ENCODE measurements at places on chromosomes 1 and 21.

DNA sequence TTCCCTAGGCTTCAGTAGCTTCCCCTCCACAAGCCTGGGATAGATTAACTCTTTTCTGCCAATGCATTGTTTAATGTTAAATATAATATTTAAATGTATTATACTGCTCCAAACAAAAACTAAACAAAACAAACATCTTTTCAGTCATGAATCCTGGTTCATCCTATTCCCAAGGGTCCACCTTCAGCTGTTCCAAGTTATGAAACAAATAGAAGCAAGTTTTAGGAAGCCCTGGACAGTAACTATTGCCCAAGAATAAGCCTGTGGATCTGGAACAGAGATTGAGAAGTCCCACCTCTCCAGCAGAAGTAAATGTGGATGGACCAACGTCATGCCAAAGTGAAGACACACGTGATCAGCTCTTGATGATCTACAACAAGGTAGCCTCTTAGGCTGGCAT, 408.1 kb downstream of the SETD4 start:
- no peak for DNase-seq

GRCh38 chr1:109356915-109357314, 40.8 kb downstream of the SORT1 start:
- no peak for DNase-seq

DNA sequence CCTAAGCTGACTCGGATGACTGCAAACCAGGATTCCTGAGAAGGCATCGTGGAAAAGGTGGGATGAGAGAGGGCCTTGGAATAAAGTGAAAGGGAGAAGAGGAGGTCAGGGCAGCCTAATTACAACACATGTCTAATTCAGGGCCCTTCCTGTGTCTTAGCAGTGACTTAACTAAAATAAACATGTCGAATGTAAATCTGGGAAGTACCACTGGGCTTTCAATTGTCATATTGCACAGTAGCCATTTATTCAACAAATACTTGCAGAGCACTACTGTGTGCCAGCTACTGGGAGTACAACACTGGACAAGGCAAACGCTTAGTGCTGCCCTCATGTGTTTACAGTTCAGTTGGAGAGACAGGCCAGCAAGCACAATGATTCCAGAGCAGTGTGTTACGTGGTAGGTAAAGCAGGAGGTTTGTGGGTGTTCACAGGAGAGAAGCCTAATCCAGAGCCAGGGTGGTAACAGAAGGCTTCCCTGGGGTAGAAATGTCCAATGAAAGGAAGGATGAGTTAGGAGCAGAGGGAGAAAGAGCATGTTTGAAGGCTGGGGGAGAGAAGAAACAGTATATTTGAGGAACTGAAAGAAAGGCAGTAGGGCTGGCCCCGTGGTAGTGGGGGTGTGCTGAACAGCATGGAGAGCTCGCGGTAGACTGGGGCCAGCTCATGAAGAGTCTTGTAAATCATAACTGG, 38.0 kb upstream of the RASAL2 start:
- DNase-seq = peak; percentile 43

DNA sequence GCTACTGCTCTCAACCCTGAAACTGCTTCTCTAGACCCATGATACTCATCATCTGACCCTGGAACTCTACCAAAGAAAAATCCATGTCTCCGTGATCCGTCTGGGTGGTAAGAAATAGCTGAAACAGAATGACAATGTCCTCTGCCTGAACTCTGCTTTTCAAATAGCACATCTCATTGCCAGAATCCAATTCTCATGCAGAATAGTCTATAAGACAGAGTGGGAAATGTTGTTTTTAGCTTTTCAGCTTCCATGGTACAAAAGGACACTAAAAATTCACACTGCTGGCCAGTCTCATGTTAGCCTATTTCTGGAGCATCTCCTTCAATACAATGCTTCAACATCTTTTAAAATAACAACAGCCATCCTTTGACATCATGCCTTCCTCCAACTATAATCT, 1355.8 kb upstream of the PRMT6 start:
- DNase-seq = no peak

DNA sequence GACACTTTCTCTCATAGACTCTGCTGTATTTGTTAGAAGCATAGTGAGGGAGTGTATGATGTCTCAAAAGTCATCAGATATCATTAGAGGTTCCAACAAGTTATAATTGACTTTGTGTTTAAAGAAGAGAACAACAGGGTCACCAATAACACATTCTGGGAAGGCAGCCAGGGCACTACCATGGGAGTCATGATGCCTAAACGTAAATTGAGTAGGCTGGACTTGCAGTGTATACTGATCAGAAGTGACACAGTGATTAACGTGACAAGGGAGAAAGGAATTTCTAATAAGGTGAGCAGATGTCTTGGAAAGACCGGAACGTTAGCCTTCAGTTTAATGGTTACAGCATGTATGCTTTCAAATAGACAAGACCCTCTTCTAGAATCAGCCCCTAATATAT, 973.2 kb downstream of the NCAM2 start:
- DNase-seq = no peak

GRCh38 chr1:2347896-2348295, 43.5 kb downstream of the MORN1 start:
- DNase-seq = no peak

- DNase-seq = peak; percentile 75
Observed at GRCh38 chr1:2194319-2194897, at the start of gene FAAP20. TSS of gene FAAP20 (minus strand) at chr1:2194772. CDS start at chr1:2194749, 23 bp downstream.

DNA sequence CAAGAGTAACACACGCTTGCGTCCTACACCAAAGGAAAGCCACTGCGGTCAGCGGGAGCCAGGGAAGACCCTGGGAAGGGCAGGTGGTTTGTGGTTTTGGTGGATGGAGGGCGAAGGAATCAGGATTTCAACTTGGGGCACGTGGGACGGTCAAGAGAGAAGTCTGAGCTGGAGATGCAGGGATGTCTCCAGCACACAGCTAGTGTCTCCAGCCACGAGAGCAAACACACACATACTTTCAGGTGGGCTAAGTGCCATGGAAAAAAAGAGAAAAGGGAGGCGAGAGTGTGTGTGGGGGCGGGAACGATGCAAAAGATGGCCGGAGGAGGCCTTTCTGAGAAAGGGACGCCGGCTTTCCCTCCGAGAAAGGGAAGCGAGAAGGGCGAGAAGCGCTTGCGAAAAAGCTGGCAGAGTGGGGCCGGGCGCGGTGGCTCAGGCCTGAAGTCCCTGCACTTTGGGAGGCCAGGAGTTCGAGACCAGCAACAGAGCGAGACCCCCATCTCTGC, 1.4 kb upstream of the SRRM1 start:
- peak; percentile 47 for DNase-seq

DNA sequence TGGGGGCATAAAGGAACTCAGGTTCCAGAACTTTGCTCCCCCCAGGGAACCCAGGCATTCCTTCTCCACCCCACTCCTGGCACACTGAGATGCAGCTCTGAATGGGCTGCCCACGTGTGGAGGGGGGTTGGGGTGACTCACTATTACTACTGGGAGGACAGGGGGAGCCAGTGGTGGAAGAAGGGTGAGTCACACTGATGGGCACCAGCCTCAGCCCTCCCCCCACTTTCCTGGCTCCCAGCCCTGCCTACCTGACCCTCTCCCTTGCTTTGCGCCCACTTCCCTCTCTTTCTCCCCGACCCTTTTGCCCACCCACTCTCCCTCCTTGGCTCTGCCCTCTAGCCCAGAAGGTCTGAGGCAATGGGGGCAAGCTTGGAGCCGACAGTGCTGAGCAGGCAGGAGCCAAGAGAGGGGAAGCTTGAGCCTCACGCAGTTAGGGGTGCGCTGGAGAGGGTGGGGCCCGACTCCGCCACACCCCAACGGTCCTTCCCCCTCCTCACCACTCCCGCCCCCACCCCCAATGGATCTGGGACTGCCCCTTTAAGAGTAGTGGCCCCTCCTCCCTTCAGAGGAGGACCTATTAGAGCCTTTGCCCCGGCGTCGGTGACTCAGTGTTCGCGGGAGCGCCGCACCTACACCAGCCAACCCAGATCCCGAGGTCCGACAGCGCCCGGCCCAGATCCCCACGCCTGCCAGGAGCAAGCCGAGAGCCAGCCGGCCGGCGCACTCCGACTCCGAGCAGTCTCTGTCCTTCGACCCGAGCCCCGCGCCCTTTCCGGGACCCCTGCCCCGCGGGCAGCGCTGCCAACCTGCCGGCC, at the start of gene LMNA:
TSS of gene LMNA (plus strand) at position 611 of the 818 bp plus-strand sequence. CDS start 208 bp downstream, outside the sequence.
- DNase-seq = peak; percentile 98

DNA sequence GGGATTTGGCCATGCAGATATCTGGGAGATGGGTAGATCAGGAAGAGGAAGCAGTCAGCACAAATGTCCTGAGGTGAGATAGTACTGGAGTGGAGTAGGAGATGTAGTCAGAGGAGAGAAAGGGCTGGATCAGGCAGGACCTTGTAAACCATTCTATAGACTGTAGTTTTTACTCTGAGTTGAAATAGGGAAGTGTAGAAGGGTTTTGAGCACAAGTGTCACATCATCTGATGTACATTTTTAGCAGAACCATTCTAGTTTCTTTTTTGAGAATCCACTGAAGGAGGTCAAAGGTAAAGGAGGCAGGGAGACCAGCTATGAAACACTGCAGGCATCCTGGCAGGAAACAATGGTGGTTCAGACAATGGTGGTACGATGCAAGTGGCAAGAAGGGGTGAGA, 194.6 kb upstream of the RRP15 start:
- no peak for DNase-seq
